ENCODE measurements at places on chromosomes 1 and 21.

DNA sequence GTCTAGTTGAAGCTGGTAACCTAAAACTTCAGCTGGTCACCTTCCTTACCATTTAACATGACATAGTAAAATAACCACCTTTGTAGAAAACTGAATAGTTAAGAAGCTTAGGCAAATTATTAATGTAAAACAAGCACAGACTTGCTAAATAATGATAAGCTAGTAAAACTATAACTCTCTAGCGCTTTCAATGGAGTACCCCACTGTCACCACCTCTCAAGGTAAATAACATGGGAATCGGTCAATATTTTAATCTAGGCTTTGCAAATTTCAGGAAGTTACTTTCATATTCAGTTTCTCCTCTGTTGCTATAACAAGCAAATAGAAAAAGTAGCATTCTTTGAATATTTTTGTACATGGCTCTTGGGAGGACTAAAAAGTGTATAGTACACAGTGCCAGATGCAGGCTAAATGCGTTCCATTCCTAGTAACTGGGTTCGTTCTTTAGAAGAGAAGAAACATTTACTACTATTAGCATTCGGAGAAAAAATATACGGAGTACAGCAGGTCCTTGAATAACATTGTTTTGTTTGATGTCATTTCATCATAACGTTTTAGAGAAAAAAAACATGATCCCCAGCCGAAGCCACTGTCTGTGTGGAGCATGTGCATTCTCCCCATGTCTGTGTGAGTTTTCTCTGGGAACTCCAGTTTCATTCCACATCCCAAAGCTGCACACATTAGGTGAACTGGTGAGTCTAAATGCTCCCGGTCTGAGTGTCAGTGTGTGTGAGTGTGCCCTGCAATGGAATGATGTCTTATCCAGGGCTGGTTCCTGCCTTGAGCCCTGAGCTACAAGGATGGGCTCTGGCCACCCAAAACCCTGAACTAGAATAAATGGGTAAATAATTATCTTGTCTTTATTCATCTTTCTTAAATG lies 52.5 kb downstream of the EPRS1 start:
- DNase-seq: no peak

DNA sequence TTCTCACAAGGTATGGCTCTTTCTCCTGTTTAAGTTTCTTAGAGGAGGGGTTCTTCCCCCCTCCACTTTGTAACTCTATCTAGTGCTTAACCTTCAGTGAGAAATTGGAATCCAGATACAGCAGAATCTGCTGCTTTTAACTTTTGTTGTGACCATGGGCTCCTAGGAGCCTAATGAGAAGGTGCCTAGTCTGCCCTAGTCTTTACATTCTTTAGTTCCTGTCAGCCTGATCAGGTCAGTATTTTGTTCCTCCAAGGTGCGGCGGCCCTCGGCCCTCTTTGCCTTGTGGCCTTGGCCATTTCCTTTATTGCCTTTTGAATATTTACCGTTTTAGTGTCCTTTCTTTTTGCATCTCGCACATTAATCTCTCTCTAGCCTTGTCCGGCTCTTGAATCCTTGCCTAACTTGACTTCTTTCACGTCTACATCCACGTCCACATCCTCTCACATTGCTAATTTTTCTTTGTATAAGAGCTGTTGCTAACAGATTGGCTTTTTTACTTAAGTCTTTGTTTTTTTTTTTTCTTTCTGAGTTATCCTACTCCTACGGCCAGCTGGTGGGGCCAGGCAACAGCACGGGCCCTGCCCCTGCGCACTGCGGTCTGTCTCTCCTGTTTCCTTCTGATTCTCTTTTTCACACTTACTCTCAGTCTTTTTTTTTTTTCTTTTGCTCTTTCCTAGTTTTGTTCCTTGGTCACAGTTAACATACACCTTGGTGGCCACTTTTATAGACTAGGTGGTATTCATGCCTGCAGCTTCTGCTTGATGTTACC lies 49.0 kb downstream of the SFPQ start:
- DNase-seq: no peak

GRCh38 chr1:212458817-212459216 lies 26.1 kb downstream of the NENF start:
- DNase-seq: peak; percentile 59

DNA sequence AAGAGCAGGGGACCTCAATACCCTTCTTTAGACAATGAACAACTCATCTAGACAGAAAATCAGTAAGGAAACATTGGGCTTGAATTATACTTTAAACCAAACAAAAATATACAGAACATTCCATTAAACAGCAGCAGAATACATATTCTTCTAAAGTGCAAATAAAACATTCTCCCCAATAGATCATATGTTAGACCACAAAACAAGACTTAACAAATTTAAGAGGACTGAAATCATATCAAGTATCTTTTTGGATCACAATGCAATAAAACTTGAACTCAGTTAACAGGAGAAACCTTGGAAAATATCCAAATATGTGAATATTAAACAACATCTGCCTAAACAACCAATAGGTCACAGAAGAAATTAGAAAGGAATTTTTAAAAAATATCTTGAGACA lies 47.7 kb upstream of the HP1BP3 start:
- no peak for DNase-seq

DNA sequence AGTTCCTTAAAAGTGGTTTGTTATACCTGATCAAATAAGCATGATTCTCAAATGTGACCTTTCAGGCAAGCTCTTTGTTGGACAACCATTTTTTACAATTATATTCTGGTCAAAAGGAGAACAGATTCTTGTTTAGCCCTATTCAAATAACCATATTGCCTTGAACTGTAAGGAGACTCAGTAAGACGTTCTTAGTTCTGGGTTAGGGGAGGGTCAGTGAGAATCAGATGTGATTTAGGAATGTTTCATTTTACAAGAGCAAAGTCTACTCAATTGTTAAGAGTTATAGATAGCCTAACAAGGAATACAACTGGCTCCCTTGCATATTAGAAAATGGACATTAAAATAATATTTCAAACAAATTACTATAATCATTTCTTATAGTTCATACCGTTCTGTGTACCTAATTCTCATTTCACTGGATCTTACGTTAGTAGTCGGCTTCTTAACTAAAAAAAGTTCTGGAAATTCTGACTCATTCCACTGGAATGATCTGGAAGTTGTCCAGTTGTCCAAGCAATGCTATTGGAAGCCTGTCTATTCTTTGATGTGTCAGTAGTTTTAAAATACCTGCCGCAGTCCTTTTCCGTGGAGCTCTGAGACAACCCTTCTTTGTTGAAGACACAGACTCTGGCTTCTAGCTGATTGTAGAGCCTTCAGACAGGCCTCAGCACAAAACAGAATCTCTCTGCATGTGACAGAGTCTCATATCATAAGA lies 88.8 kb downstream of the MAST2 start:
- no peak for DNase-seq

DNA sequence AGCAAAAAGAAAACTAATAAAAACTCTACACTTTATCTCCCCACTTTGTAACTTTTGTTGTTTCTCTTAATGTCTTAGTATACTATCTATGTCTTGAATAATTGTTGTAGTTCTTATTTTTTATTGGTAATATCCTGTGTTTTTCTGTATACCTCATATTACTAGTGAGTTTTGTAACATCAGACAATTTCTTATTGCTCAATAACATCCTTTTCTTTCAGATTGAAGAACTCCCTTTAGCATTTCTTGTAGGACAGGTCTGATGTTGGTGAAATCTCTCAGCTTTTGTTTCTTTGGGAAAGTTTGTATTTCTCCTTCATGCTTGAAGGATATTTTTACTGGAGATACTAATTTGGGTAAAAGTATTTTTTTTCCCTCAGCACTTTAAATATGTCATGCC lies 79.8 kb upstream of the LRRC8B start:
- no peak for DNase-seq

- no peak for DNase-seq
Measured at GRCh38 chr1:204171751-204172178, 5.6 kb upstream of the REN start.

- no peak for DNase-seq
Measured at GRCh38 chr1:55045430-55045829, 6.1 kb downstream of the PCSK9 start.

DNA sequence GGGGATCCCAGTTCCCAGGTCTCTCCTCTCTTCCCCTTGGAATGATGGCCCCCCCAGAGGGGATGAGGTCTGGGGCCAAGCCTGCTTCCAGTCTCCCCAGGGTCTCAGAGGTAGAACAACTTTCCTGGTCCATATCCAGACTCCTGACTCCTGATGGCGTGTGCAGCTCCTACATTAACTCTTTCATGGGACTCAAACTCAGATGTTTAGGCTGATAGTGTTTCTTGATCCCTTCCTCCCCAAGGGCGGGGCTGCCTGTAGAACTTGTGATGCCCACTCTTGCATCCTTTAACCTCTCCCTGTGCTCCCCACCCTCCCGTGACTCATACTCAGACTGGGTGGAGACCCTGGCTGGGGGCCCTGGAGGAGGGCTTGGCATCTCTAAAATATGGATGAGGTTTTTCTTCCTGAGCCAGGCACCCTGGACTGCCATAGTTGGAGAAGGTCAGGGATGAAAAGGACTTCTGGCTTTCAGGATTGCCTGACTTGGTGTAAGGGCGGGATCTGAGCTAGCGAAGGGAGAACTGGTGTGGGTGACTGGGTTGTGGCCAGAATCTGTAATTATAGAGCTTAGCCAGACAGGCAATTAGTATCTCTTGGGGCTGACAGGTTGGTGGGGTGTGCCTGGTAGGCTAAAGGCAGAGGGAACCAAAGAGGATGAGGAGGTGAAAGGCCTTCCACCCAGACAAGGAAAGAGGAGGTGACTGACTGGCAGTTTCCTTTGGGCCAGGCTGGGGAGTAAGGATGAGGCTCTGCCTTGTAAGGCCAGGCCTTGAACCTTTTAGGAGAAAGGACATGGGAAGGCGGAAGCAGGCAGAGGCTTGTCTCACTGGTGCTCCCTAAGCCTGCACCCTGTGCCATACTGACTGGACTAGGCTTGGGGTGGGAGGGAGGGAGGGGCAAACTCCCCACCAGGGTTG lies 1.5 kb downstream of the ATP8B2 start:
- no peak for DNase-seq

- DNase-seq: no peak
Measured at GRCh38 chr1:42439940-42440339, 15.9 kb downstream of the ZMYND12 start.

DNA sequence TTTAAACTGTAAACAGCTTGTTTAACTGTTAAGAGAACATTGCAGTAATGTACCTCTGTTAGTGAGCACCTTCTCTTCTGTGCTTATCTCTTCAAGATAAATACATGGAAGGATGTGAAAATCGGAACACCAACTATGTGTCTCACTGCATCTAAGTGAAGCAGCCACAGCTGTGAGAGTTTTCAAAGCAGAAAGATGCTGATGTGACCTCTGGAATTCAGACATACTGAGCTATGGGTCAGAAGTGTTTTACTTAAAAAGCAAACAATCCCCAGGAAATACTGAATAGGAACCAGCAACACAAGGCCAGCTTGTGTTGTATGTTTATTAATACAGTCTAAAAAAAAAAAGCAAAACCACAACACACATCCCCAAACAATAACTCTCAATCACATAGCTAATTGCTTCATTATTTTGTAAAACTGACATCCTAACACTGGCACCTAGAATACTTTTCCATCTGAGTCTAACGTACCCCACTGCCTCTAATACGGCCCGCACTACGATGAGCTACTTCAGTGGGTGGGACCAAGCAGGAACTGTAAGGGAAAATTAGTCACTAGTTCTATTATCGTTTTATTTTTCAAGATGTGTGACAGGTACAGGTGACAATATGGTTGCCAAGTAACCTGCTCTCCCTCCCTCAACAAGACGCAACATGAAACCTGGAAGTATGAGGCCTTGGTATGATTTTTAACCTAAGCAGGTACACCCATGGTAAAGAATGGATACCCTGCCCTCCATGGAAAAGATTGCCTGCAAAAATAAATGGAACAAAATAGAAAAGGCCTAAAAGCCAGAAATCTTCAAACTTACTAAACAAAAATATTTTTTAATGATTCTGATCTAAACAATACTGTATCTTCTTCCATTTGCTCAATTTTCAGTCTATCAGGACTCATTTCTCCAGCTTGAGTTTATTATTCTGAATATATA lies 13.9 kb downstream of the ERRFI1 start:
- DNase-seq: no peak

GRCh38 chr21:33443194-33443593 lies 36.6 kb downstream of the TMEM50B start:
- no peak for DNase-seq

GRCh38 chr1:205421798-205422197 lies at the start of gene LEMD1:
Gene LEMD1 (minus strand): TSS chr1:205422056. CDS start chr1:205420536, 1,520 bp downstream.
- DNase-seq: no peak

- peak; percentile 96 for DNase-seq
Measured at GRCh38 chr1:223712194-223712849, at the start of gene CAPN2. Gene CAPN2 (plus strand): TSS chr1:223712539. CDS start chr1:223712641, 102 bp downstream.

- peak; percentile 98 for DNase-seq
Measured at GRCh38 chr1:38005195-38006007, at the start of gene FHL3. Gene FHL3 (minus strand): TSS chr1:38005514. CDS start chr1:37999412, 6,102 bp downstream.

DNA sequence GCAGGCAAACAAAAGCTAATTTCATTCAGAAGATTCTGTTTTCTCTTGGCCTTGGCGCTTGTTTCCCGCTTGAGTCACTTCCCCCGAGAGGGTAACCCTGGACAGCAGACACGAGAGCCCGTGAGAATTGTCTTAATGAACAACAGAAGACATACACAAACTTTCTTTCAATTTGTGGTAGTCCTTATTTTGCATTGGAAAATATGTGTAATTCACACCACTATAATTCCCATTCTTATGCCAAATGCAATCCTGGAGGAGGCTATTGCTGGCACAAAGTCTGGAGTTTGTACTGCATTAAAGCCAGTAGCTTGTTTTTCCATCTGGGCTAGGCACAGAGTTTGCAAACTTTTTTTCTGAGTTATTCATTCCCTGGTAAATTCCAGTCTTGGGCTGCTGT lies 109.8 kb upstream of the IVNS1ABP start:
- DNase-seq: no peak

GRCh38 chr1:200893411-200893901 lies 1.2 kb upstream of the INAVA start:
- DNase-seq: no peak

GRCh38 chr1:225413708-225414375 lies 14.0 kb downstream of the LBR start:
- DNase-seq: no peak

DNA sequence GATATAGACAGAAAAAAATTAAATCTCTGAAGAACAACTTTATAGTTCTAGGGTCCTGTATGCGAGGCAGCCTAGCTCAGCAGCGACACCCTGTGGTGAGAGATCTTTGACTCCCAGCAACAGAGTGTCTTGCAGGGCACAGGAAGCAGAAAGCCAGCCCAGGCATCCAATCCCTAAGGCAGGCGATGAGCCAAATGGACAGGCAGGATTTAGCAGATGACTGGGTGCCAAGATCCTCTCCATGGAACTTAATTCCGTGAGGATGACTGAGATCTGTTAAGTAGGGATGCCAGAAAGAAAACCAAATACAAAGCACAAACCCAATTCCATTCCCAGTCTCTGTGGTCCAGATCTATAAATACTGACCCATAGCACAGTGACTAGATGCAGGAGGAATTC lies 38.8 kb downstream of the HLCS start:
- DNase-seq: peak; percentile 87

DNA sequence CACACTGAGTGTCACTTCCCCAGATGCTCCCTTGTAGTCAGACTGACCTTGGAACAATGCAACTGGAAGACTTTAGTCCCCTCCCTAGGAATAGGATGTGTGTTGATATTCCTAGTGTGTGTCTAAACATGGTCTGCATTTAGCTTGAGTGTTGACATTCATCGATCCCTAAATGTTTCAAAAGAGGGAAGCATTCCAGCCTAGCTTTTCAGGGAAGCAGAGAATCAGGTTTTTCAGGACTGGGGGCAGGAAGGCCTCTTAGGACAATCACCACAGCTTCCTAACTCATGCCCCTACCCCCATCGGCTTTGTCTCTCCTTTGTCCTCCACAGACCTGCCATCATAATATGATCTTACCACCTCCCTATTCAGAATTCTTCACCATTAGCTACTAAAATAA lies 43.4 kb downstream of the NMNAT2 start:
- DNase-seq: no peak

All from H7 (cell line).